ENCODE measurements at places on chromosomes 5 and 9.

- DNase-seq: no peak
Measured at GRCh38 chr5:54539001-54539400, 21.4 kb downstream of the SNX18 start.

GRCh38 chr9:14937216-14937615 is 27.0 kb upstream of the FREM1 start:
- DNase-seq: no peak

DNA sequence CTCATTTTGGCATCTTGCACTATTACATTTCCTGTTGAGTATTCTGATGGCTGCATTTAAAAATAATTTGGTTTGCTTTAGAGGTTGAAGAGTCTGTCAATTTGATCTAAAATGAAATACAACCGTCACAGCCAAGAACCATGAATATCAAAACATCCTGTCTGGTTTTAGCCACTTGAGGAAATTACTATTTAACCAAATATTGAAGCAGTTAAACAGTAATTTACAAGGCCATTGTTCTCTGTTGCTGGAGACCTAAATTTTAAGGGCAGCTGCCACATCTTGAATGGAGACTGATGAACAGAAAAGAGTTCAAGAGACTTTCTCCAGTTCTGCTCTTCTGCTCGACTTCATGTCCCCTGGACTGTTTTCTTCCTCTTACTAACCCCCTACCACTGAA is 549.4 kb downstream of the LRRC70 start:
- no peak for DNase-seq

GRCh38 chr5:123571927-123572326 is 60.0 kb downstream of the CSNK1G3 start:
- DNase-seq: no peak

GRCh38 chr9:27451207-27451797 is 72.8 kb upstream of the IFNK start:
- DNase-seq: no peak

DNA sequence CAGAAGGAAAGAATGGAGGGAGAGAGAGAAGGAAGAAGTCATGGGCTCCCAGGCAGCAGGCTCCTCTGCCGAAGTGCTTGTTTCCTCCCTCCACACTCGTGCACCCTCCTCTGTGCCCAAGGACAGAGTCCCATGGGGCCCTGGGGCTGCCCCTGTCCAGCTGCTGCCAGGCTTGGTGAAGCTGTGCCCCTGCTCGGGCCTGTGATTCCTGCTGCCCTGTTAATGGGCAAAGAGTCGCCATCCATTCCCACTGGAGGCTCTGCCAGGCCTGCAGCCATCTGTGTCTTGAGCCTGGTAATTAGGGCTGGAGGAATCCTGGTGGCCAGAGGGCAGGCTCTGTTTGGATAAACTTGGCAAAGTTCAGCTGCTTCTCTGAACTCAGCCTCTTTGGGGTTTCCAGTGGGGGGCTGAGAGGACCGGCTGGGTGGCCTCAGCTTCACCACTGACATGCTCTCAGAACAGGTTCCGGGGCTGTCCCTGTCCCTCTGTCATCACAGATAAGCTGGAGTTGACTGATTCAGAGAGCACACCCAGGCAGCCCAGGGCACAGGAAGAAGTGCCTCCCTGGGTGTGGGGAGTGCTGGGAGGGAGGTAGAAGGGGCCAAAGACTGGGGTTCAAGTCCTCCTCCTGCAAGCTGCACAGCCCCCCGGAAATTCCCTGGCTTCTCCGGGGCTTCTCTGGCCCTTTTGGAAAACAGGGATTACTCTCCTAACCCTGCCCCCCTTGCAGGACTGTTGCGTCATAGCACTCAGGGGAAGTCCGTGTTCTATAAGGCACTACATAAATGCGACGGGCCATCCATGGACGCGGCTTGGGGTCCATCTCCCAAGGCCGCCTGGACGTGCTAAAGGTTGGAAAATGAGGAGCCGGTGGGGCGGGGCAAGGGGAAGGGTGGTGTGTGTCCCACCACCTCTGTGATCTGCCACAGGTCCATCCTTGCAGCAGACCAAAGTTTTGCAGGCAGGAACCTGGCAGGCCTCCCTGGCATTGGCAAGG is 154.8 kb downstream of the PAX5 start:
- DNase-seq: no peak

DNA sequence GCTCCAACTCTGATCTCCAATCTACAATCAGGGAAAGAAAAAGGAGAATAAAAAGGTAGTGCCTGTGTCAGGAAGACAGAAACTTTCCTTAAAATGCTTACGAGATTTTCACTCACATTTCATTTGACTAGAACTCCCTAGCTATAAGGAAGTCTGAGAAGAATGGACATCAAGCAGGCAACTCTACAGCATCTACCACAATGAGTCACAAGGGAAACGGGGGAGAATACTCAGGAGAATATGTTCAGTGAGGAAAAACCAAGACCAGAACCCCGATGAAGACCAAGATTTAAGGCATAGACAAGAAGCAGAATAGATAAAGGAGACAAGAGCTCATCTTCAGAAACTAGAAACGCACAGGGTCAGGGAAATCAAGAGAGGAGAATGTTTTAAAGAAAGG is 9.0 kb upstream of the SETD9 start:
- DNase-seq: no peak

DNA sequence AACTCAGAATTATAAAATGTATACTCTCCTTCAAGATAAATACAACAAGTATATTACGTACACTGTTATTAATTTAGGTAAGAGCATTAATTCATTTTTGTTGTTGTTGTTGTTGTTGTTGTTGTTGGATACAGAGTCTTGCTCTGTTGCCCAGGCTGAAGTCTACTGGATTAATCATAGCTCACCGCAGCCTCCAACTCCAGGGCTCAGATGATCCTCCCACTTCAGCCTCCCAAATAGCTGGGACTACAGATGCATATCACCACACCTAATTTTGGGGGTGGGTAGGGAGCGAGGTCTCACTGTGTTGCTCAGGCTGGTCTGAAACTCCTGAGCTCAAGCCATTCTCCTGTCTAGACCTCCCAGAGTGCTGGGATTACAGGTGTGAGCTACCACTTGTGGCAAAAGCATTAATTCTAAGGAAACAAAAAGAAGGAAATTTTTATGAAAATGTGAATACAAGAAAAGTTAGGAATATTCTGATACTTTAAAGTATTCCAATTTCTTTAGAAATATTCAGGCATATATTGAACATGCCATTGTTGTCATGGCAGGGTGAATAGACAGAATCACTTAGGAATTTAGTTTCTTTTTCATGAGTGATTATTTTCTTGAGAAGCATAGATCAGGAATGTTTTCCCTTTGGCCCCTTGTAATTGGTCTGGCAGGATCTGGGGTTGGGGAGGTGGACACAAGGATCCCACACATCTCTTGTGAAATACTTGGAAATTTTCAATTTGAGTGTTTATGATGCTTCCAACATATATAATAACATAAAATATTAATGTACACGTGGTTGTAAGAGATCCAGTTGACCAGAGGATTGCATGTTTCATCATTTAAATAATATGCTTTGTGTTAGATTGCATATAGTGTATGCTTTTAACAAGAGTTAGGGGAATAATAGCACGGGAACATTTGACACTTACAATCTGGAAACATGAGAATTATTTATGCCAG is 263.6 kb downstream of the FANCC start:
- DNase-seq: no peak

- no peak for DNase-seq
Measured at GRCh38 chr5:17230191-17230590, 12.8 kb downstream of the BASP1 start.

DNA sequence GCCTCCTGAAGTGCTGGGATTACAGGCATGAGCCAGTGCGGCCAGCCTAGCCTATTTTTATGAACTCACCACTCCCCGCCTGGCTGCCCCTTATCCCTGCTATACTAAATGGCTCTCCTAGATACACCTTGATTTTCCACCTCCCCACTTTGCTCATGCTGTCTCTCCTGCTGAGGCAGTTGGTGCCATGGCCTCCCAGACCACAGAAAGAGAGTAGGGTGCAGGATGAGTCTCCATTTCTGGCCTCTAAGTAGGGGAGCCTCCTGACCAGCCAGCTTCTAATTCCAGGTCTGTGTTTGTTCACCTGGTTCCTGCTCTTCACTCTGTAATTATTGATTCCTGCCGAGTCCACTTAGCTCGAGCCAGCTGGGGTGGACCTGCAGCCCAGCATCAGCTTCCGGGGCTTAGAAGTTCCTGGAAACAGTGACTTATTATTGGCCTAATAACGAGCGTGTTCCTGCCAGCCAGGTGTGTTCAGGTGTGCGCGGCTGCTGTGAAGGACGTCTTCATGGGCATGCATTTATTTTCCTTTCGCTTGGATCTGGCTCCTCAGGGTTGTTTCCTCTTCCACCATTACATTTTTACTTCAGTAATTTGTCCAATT is 34.0 kb downstream of the ZNF618 start:
- no peak for DNase-seq

DNA sequence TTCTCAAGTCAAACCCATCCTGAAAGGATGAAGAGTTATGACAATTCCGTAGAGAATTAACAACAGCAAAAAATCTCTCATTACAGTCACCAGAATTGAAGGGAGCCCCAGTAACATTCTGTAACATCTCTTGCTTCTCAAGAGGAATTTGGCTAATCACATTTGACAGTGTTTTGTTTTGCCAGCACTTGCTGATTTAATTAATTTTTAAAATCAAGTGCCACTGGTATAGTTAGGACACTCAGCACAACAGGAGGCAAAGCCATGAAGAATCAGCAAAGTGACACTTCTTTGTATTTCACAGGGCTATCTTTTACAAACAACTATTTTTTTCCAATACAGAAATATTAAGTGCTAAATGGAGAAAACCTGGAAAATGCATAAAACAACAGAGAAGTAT is 152.8 kb downstream of the MCTP1 start:
- DNase-seq: no peak

DNA sequence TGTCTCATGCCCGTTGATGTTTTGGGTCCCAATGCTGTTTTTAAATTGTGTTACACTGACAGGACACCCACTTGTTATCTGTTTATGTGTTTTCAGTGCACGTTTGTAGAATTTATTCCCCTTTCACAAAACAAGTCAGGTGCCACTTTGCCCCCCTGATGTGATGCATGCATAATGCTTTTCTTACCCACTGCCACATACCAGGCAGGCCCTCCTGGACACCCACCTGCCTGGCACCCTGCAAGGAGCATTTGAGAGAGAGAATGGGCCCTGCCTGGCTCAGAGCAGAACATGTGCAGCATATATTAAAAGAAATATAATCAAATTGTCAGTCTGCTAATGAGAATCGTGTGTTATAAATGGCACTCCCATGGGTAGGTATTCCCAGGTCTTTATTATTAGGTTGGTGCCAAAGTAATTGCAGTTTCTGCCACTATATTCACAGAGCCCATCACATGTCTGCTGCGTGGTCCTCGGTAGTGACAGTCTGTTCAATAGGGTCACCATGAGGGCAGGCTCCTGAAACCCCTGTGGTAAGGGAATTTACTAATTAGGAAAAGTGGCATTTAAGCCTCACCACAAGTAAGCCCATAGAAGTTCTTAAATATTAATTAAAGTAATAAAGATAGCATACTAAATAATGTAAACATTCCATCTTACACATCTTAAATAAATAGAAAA is 52.2 kb upstream of the CKMT2 start:
- DNase-seq: no peak

DNA sequence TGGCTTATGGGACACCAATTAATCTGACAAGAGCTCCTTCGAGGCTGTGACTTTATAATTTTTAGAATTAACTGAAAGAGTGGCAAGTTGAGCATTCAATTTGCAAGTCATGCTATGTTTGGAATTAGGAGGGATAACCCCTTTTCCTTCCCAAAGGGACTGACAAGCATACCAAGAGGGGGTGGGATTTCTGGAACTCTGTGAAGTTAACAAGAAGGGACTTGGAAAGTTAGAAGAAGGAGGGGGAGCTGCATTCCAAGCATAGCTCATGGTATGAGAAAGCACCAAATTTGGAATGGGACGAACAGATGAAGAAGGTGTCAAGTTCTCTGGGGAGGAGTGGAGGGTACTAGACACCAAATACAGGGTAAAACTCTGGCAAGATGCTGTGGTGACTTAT is 8.9 kb upstream of the PALM2AKAP2 start:
- DNase-seq: no peak

GRCh38 chr9:36858805-36859375 is 175.2 kb downstream of the PAX5 start:
- no peak for DNase-seq

GRCh38 chr9:137575716-137576411 is 2.9 kb downstream of the DPH7 start:
- no peak for DNase-seq

- no peak for DNase-seq
Measured at GRCh38 chr9:129253803-129254381, 75.8 kb upstream of the IER5L start.

GRCh38 chr9:108205276-108205675 is 650.5 kb downstream of the ACTL7B start:
- DNase-seq: no peak

DNA sequence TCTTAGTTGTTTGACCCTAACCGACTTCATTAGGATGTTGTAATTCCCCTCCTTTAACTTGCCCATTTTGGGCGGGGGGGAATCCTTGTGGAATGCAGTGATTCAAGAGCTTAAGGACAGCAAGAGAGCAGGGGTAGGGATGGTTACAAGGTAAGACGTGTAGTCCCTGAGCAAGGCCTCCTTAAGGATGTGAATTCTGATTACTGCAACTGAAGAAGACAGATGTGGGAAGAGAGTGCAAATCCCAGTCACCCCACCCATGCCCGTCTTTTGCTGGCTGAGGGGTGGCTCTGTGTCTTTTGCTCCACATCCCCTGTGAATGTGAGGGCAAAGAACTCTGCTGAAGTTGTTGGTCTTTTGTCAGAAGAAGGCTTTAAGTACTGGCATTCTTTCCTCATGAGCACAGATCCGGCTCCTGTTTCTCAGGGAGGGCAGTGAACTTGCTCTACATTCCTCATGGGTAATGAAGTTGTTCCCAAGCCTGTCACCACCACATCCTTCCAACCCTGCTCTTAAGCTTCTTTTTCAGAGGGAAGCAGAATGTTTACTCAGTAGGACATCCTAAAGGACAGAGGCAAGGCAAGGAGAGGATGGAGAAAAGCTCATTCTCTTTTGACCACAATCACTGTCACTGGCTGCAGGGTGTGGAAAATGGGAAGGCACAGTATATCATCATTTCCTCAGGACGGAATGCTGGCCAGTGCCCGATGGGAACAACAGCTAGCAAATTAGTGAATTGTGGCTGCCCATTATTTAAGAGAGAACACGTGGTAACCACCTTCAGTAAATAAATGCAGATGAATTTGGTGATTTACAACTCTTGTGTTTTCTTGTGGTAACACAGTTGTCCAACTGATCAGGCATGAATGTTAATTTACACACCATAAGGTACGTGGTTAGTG is 61.5 kb downstream of the RAI14 start:
- no peak for DNase-seq

GRCh38 chr5:177300236-177300880 is 3.2 kb downstream of the RAB24 start:
- DNase-seq: no peak

GRCh38 chr5:56273376-56273955 is 40.3 kb upstream of the ANKRD55 start:
- no peak for DNase-seq

DNA sequence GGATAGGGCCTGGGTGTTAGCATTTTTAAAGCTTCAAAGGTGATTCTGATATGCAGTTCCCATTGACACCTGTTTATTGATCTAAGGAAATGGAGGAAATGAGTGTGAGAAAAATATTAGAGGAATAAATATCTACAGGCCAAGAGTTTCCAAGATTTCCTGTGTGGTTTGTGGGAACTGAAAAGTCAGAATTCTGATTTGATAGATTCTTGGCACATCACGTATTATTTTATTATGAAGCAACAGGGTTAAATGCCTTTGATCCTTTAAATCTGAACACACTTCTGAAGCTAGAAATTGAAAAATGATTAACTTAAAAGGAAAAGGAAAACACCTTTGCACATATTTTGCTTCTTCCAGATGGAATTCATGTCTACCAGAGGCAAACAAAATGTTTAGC is 113.7 kb downstream of the CD180 start:
- DNase-seq: no peak

GRCh38 chr9:115913696-115914095 is 239.9 kb upstream of the PAPPA start:
- no peak for DNase-seq
